ENCODE measurements at places on chromosomes 2 and 18. TPM values are rescaled to one million over a fixed set of nuclear protein-coding genes. Genes with fewer than 3 reads are reported as not detected.

SLC23A3 gene
- 1.8 TPM for total RNA-seq

CD226 gene
- total RNA-seq: 0.33 TPM

RAB12 gene
- 60.4 TPM for total RNA-seq

CLIP4 gene
- 127 TPM for total RNA-seq

SLC5A7 gene
- not detected for total RNA-seq

MYCN gene
- not detected for total RNA-seq

MEX3C gene
- 39.8 TPM for total RNA-seq

KDM3A gene
- 20.5 TPM for total RNA-seq

DSG1 gene
- total RNA-seq: not detected

ZNF407 gene
- total RNA-seq: 13.9 TPM

RAPH1 gene
- 21.1 TPM for total RNA-seq

GCG gene
- total RNA-seq: not detected

ACYP2 gene
- total RNA-seq: 22.1 TPM

IL1B gene
- total RNA-seq: 0.26 TPM

IKZF2 gene
- total RNA-seq: 8.2 TPM

UBE2E3 gene
- total RNA-seq: 57.5 TPM

ANKRD29 gene
- total RNA-seq: 6.9 TPM

POTEJ gene
- total RNA-seq: not detected

REG3G gene
- total RNA-seq: not detected

REG3A gene
- total RNA-seq: not detected

UGT1A4 gene
- total RNA-seq: not detected

CRACDL gene
- not detected for total RNA-seq

KCNJ3 gene
- not detected for total RNA-seq

CYBRD1 gene
- 334 TPM for total RNA-seq
